ENCODE measurements at places on chromosomes 7 and 10.
A peak's percentile ranks its signal among the peaks of the same experiment; 100 is the strongest.

DNA sequence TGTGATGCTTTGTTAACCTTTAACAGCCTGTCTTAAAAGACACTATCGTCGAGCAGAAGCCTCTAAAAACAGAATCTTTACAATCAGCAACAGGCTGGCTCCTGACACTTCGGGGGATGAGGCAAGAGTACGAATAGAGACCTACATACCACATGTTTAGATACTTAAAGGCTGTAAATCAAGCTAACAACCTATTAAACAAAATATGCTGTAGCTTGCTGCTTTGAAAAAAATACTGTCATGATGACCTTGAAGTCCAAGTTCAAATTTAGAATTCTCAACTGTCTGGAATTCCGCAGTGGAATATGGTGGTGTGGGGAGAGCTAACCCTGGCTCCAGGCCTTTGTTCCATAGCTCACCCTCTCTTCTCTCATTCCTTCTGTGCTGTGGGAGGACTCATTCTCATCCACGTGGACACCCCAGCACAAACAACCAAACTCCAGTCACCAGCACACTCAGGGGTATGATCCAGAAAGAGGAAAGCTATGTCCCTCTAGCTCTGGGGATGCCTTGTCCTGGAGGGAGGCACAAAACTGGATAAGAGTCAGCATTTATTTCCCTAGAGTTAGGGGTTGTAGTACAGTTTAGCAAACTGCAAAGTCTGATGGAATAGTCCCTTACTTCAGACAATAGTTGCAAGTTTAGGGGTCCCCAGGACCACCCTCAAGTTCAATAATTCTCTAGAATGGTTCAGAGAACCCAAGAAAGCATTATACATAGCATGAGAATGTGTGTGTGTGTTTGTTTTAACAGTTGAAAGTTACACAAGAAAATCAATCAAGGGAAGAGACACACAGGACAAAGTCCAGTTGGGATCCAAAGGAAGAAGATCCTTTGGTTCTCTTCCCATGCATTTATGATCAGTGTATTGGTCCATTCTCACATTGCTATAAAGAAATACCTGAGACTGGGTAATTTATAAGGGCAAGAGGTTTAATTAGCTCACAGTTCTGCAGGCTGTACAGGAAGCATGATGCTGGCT is 196.1 kb upstream of the SVIL start:
- no peak for DNase-seq

DNA sequence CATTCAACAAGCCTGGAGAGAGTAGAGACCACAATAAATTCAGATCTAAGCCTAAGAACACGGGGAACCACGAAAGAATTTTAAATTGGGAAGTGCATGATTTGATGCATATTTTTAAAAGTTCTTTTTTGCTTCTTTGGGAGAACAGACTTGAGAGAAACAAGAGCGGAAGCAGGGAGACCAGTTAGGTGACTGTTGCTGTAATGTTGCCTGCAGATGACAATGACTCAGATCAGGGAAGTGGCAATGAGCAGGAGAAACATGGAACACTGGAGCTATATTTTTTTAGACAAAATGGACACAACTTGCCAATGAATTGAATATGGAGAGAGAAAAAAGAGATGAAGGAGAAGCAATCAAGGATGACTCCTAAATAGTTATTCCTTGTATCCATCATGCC is 125.1 kb downstream of the RAPGEF5 start:
- DNase-seq, result no peak

DNA sequence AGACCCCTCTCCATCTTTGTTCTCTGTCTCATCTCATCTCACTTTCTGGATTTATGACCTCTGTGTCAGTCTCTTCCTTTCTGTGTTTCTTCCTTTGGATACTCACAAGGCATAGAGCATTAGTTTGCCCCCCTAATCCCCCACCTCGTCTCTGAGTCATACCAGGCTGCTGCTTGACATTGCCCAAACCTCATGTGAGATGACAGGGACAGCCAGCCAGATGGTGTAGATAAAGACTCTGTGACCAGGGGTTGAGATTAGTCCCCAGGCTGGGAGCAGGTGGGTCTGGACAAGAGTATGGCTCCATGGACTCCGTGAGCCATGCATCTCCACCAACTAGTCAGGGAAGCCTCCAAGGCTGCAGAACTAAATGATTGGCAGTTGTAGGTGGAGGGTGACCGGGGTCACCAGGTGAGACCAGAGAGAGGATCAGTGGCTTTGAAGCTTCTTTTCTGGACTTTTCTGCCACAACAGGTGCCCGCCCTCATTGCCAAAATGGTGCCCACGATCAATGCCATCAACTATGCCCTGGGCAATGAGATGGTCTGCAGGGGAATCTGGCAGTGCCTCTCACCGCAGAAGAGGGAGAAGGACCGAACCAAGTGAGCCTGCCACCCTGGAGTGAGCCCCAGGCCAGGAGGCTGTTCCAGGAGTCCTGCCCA is 13.3 kb downstream of the RGR start:
- no peak for DNase-seq

DNA sequence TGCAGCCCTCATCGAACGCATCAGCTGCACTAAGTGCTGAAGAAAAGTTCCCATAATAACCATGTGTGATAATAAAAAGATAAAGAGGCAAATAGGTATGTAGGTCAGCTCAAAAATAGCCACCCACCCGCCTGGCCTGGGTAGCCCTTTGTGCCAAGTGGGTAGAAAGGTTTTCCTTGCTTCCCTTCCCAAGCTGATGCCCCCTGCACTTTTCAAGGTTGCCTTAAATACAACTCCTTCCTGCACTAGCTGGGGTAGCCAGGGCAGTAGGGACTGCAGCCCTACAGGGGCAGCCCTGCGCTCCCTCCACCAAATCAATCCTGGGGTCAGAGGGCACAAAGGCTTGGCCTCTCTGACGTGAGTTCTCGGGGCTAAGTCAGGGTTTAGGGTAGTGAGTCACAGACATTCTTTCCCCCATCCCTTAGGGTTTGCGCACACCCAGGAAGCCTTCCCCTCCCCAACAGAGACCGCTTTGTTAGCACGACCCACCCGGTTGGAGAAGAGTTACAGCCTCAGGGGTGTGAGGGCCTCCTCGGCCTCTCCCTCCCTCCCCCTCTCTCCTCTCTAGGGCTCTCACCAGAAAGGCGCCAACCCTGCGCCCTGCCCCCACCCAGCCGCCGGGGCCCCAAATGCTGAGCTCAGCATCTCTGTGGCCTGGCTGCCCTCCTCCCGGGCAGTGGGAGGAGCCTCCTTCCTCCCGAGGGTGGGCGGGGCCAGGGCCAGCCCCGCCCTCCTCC is 13.3 kb upstream of the DDIT4 start:
- DNase-seq, result peak; percentile 57

GRCh38 chr7:95491634-95492314 is 6.0 kb downstream of the ASB4 start:
- DNase-seq, result no peak
